ENCODE measurements at places on chromosomes 3 and 15.

- no peak for DNase-seq
These were observed 151.1 kb downstream of the NUP210 start for GRCh38 chr3:13268961-13269441.

DNA sequence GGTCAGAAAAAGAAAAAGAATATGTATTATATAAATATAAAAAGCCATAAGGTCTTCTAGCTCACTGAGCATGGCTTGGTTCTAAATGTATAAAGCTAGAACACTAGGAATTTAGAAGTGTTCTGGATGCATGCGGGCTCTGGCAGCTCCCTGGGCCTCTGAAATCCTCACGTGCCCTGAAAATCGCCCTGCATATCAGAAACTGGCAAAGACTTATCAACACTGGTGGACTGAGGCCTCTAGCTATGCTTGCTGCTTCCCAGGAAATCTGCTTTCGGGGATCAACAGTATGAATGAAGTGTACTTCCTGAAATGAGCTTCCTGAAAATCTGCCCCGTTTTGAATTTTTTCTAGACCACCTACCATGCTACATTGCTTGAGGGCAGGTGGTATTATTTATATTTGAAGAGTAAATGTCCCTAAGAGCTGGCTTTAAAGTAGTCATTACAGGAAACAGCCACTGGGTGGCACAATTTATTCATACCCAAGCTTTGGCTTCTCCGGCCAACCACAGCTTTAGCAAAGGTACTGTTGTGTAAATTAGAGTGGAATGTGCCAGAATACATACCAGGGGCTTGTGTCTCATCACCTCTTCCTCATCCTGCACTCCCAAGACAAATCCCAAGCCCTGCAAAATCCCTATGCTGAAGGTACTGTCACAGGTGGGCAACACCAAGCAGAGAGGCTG is 17.7 kb downstream of the CRTAP start:
- DNase-seq: peak; percentile 36

GRCh38 chr3:97470481-97470880 is 294.1 kb upstream of the ARL6 start:
- DNase-seq: no peak

- DNase-seq: peak; percentile 83
These were observed 96.4 kb downstream of the ITPR1 start for GRCh38 chr3:4589475-4590097.

DNA sequence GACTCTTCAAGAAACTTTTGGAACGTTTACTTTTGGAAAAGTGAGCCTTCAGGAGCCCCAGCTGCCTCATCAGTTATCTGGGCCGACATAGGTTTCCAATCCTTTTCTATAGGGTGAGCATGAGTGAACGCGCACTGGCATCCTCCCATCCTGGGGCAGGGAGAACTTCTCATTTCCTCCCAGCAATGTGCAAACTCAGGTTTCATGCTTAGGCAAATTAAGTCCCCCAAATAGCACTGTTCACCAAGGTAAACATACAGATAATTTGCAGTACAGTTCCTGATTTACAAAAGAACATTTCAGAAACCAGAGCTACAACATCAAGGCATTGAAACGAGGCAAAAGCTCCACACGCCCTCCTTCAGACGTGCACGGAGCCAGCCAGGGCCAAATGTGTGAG is 333.5 kb upstream of the NR2E3 start:
- no peak for DNase-seq

DNA sequence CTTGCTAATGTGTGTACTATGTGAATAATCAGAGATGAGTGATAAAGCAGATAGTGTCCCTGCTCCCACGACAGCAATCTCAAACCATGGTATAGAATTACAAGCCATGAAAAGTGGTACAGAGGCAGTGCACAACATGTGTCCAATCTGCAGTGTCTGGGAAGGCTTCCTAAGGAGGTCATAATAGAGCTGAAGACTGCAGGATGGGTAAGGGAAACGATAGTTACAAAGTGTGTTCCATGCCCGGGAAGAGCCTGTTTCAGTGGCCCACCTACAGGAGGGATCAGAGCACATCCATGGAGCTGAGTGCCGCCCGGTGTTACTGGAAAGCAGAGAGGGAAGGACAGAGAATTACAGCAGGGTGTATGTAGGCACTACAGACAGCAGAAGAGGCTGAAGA is 48.9 kb downstream of the PAK2 start:
- DNase-seq: no peak

- DNase-seq: no peak
These were observed 60.8 kb upstream of the ZBTB38 start for GRCh38 chr3:141307351-141308059.
